Islet precursor cell (in vitro differentiated cells): ENCODE measurements at places on chromosomes 1 and 21.

- DNase-seq = peak; percentile 78
These were observed at the start of gene NTNG1 for GRCh38 chr1:107140703-107141490. Gene NTNG1, plus strand, starts transcription at chr1:107141039.

- DNase-seq = no peak
These were observed 35.4 kb downstream of the PKP1 start for GRCh38 chr1:201318504-201319340.

- DNase-seq = no peak
These were observed 8.2 kb downstream of the PNRC2 start for GRCh38 chr1:23967871-23968270.

- DNase-seq = no peak
These were observed 656.4 kb upstream of the ADGRL2 start for GRCh38 chr1:81144240-81144825.

GRCh38 chr1:180646093-180646492 is 14.3 kb downstream of the XPR1 start:
- no peak for DNase-seq

DNA sequence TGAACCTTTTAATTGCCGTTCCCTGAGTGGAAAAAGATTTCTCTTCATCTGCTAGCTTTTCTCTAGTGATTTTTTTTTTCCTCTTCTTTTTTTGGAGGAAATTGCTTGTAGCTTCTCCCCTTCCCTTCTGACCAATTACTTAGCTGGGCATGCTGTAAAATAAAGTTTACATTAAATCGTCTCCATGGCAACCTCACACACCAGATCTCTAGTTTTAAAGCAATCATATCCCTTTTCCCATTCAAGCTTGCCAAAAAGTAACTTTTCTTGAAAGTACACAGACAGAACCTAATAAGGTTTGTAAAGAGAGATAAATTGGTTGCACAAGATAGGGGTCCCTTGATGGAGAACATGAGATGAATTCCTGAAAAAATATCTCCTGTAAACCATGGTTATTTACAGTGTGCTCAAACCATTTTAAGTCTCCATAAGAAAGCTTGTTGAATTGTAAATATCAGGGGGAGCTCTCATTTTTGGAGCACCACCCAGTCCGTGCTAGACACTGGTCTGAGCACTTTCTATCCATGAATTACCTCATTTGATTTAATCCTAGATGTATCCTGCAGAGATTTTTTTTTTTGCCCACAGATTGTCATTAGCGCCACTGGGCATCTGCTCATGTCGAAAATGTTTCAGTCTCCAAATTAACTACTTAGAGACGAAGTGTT is 32.6 kb upstream of the HTR1D start:
- no peak for DNase-seq

DNA sequence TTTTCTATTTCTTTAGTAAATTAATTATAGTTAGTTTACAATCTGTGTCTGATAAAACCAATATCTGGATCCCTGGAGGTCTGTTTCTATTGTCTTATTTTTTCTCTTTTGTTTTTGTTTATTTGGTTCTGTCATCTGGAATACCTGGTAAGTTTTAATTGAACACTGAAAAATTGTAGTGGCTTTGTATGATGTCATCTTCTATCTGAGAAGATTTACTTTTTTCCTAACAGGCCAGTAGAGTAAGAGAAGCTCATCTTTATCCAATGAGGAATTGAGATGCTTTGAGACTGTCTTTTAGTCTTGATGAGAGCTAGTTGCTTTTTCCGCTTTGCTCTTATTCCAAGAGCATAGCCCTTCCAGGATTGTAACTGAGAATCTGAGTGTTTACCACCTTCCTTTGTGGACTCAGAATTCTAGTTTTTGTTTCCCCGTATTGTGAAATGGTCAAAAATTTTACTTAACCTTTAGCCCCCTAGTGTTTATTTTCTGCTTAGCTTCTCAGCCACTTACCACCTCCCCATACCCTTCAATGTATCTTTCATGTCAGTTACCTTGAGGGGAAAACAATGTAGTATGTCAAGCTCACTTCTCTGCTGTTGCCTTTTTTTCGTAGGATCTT is 25.0 kb downstream of the PTGFRN start:
- peak; percentile 9 for DNase-seq

DNA sequence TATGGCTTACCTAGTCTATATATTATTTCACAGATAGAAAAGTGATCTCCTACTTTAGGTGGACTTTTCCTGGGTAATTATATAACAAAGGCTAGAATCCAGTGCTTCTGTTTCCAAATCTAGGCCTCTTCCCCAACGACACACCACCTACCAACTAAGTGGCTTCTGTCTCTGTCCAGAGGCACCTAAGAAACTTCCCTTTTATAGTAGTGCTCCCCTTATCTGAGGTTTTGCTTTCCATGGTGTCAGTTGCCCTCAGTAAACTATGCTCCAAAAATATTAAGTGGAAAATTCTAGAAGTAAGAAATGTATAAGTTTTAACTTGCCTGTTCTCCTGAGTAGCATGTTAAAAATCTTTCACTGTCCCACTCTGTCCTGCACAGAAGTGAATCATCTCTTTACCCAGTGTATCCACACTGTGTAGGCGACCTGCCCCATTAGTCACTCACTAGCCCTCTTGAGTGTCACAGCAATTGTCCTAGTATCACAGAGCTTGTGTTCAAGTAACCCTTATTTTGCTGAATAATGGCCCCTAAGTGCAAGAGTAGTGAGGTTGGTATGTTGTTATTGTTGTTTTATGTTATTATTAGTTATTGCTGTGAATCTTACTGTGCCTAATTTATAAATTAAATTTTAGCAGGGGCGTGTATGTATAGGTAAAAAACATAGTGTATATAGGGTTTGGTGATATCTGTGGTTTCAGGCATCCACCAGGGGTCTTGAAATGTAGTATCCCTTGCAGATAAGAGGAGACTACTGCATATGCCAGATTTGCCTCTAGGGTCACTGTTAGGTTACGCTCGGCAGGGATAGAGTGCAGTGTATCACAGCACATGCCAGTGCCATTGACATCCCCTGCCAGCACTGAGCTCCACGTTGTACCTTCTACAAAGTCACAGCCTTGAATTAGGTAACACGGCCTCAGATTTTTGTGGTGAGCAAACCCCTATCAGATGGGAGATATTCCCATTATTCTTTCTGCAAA is 14.7 kb upstream of the CD53 start:
- no peak for DNase-seq

DNA sequence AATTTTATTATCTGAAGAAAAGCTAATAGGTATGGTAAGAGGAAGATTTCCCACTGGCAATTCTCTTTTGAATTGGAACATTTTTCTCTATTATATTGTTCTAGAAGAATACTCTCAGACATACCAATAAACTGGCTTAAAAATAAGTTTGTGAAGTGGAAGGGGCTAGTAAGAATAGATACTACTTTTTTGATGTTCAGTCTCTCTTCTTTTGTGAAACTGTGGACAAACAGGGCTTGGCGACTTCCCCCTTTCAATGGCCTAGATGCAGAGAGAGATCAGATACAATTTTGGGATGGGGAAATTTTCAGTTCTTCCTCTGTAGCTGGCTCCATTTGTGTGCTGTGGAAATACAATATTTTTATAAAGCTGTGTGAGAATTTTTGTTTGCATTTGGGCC is 2.5 kb downstream of the PBX1 start:
- DNase-seq = no peak
